ENCODE measurements at places on chromosomes 1 and 21. TPM values are rescaled to one million over a fixed set of nuclear protein-coding genes. Genes with fewer than 3 reads are reported as not detected.

Gene SLFNL1
- 0.20 TPM for total RNA-seq

Gene LELP1
- not detected for total RNA-seq

Gene IL6R
- total RNA-seq = 5.3 TPM

Gene RGS13
- not detected for total RNA-seq

Gene ATP1A2
- total RNA-seq = not detected

Gene DCDC2B
- total RNA-seq = not detected

Gene ARHGEF16
- total RNA-seq = not detected

Gene HEYL
- 0.14 TPM for total RNA-seq

Gene MROH7
- total RNA-seq = 0.27 TPM

Gene FCGR1A
- total RNA-seq = not detected

Gene PGLYRP4
- total RNA-seq = not detected

Gene PTAFR
- 0.23 TPM for total RNA-seq

Gene SPRR2D
- total RNA-seq = not detected

Gene ACTL8
- total RNA-seq = not detected

Gene LCE1B
- not detected for total RNA-seq

Gene NBPF9
- 21.3 TPM for total RNA-seq

Gene OR10J5
- total RNA-seq = not detected

Gene OR2T4
- not detected for total RNA-seq

Gene ATP1A4
- not detected for total RNA-seq

Gene DCST1
- not detected for total RNA-seq

Gene SH2D5
- 0.07 TPM for total RNA-seq

Gene HSD17B7
- 20.3 TPM for total RNA-seq

Gene TSACC
- total RNA-seq = not detected

Gene HTR6
- not detected for total RNA-seq

Measured in T-helper 2 cell treated with Interferon-gamma antibody and Interleukin-4, amounts not matched to agents 100 ng/mL and 5 ng/mL, for 36 hours (primary cell).